ENCODE measurements at places on chromosomes 4 and X.

DNA sequence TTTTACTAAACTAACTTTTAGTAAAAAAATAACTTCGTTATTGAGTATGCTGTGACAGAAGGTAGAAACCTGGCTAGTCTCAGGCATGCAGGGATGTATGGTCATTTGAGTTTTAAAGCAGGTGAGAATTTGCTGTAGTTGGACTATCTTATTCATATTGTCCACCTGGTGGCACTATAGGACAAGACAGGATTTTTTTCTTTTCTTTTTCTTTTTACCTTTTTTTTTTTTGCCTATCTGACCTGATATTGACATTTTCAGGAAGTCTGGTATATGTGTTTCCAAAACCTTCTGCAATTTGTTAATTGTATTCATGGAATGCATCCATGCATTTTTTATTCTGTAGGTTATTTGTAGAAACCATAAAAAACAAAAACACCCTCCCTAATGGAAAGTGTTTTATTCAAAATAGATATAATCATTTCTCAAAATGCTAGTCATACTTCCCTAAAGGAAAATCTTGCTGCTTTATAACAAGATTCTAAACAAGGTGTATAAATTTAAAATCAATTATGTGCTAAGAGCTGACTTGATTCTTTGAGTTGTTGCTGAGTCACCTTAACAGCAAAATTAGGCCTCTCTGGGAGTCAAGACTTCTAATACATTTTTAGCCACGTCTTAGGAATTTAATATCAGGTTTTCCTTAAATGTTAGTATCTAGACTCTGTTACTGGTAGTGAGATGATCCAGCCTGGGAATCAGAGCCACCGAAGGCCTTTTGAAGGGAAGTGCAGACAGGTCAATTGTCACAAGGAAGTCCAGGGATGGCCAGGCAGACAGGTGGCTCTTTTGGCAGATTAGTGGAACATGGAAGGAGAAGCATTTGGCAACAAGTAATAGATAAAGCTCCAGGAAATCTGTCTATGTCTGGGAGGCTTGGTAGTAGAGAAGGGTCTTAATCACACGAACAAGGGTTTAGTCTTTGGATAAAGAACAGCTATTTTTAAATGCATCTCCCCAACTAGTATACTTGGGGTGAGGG is 201.3 kb upstream of the GNPDA2 start:
- DNase-seq = peak; percentile 39

DNA sequence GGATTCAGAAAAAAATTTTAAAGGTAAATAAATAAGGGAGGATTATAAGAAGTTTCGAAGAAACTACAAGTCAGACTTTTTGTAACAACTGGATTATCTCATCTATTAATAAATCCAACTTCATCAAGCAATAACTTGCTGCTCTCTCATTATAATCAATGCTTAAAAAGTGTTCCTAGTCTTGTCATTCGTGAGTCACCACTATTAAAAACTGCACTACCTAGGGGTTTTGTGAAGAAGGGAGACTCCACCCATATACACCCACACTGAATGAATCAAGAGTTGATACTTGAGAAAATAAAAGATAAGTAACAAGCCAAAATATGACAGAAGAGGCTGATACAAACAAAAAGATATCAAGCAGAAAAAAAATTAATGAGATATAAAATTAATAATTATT is 360.5 kb downstream of the ZNF674 start:
- DNase-seq = no peak

DNA sequence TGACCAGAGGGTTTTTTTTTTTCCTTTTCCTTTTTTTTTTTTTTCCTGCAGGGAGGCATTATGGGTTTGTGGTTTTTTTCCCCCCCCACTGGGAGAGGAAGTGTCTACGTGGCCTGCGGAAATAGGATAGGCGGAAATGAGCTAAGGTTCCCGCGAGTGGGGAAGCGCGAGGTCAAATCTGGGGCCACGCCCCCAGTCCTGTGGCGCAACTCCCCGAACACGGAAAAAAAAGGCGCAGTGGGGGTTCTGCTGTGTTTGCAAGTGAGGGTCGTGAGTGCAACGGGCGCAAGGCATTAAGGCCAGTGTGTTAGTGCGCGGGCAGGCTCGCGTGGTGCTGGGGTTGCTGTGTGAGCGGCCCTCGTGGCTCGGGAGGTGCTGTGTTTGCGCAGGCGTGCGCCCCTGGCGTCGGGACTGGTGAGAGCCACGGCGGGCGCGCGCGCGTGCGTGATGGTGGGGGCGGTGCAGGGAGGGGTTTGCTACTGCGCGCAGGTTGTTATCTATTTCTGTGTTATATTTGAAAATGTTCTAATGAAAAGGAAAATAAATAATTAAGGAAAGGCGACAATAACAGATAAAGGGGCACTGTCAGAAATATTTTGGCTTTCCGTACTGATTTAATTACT is 685 bp upstream of the MORF4L2 start:
- peak; percentile 62 for DNase-seq

DNA sequence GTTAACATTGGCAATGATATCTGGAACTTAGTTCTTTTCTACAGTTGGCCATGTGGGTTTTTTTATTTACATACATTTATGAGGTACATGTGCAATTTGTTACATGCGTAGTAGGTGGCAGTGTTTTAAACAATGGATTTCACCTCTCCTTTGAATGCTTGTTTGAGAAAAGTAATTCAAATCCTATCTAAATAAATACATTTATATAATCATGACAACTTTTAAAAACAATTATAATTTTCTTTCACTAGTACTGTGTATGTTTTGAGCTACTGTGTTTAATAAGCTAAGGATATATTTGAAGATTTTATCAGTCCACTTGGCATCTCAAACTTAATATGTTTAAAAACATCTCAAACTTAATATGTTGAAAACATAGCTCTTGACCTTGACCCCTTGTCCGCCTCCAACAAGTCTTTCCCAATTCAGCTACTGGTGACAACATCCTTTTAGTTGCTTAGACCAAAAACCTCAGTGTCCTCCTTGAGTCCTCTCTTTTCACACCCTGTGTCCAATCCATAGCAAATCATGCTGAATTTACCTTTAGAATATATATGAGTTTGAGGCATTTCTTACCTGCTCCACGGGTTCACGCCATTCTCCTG is 14.5 kb downstream of the GUCY1B1 start:
- DNase-seq = no peak

DNA sequence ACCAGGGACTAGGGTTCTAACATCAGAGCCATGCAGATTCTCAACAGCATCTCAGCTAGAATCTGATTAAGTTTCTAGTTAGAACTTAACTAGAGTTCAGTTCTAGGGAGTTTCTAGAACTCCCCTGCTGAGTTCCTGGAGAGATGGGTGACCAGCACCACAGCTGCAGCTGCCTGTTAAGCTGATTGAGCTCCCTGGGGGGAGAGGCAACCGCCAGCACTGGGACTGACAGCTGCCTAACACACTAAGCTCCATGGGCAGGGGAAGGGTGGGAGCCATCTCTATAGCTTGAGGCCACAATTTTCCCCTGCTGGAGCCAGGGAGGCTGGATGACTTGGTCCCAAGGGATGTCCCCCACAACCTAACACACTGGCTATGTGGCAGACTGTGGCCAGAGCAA is 84.2 kb downstream of the CHIC1 start:
- DNase-seq = no peak

DNA sequence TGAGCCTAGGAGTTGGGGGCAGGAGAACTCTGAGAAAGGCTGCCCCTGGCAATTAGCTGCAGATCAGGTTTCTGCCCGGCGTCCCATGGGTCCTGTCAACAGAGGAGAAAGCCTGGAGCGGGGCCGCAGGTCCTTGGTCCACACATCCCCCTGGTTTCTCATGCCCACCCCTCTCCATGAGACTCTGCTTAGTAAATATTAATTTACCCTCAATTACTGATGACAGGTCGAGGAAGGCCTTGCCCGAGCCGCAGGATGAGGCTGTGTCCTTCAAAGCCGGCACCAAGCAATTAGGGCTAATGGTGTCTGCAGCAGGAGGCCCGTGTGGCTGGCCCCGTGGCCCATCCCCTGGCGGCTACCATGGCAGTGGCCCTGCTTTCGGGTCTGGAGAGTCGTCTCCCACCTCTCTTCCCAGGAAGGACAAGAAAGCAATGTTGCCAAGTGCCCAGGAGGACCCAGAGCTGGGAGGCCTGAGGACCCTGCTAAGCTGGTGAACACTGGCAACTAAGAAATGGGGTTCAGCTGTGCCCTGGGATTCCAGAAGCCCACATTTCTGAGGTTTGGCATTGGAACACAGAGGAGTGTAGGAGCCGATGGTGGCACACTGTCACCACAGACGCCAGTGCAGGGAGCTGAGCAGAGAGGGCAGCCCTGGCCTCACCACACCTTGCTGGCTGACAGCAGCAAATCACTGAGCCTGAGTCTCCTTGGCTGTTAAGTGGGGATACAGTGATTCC is 114.6 kb downstream of the CPZ start:
- DNase-seq = no peak

- DNase-seq = no peak
Observed at GRCh38 chr4:55794053-55794452, 25.5 kb upstream of the EXOC1L start.

Data from neuronal stem cell (in vitro differentiated cells).